ENCODE measurements at places on chromosomes 1 and 21.
A peak's percentile ranks its signal among the peaks of the same experiment; 100 is the strongest.

DNA sequence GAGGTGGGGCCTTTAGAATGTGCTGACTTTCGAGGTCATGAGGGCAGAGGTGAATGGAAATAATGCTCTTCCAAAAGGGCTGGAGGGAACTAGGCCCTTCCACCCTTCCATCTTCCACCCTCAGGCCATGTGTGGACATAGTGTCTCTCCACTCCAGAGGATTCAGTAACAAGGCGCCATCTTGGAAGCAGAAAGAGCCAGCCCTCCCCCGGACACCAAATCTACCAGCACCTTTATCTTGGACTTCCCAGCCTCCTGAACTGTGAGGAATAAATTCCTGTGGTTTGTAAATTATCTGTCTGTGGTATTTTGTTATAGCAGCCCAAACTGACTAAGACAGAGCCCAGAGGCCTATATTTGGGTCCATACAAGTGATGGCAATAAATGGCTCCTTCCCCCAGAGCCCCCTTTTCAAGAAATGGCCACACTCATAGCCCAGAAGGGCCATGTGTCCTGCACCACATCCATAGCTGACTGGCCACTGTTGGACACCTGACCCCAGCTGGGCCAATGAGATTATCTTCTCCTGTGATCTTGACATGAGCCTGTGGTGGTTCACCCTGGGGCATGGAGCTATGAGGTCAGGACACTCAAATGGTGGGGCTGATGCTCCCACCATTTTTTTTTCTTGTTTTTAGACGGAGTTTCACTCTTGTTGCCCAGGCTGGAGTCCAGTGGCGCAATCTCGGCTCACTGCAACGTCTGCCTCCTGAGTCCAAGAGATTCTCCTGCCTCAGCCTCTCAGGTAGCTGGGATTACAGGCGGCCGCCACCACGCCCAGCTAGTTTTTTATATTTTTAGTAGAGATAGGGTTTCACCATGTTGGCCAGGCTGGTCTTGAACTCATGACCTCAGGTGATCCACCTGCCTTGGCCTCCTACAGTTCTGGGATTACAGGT, 114.9 kb downstream of the RRAGC start:
- DNase-seq: no peak

GRCh38 chr1:46458190-46458589, 31.4 kb upstream of the DMBX1 start:
- DNase-seq: no peak

DNA sequence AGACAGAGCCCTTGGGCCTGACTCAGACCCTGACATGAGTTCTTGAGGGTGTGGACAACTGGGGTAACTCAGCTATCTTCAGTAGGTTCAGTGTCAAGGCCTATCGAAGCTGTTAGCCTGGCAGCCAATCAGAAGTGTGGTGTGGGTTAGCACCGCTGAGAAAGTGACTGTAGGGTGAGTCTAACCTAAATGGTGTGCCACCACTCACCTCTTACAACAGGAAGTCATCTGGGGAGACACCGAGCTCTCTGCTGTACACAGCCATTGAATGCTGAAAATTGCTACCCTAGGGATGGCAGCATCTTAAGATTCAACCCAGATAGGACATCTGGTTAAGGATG, 44.6 kb downstream of the RASSF5 start:
- DNase-seq: peak; percentile 43

DNA sequence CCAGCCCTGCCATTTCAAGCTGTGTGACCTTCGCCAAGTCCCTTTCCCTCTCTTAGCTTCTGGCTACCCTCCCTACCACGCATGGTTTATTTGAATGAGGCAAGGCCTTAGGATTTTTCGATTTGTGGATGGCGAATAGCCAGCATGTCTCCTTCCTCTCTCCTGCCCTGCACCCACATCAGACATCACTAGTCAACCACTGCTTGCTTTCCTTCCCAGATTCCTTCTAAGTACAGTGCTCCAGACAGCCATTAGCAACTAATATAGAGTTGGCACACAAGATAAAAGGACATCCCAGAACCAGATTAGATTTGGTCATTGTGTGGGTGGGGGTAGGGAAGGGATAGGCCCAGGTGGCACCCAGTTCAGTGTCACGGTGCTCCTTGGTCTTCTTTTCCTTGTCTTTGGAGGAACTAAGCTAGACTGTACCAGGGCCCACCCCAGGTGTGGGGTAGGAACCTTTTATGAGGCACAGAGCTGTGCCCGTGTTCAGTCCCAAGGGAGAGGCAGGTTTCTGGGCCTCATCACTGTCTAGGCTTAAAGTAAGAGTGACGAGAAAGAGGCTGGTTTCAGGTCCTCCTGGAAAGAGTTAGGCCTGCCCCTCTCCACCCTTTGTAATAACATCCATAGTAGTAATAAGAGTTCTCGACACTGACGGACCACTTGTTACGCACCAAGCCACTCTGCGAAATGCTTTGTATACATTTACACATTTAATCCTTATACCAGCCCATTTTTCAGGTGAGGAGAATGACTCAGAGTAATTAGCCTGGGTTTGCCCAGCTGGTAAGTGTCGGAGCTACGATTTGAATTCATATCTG, 8.6 kb downstream of the ALPL start:
- DNase-seq: no peak

DNA sequence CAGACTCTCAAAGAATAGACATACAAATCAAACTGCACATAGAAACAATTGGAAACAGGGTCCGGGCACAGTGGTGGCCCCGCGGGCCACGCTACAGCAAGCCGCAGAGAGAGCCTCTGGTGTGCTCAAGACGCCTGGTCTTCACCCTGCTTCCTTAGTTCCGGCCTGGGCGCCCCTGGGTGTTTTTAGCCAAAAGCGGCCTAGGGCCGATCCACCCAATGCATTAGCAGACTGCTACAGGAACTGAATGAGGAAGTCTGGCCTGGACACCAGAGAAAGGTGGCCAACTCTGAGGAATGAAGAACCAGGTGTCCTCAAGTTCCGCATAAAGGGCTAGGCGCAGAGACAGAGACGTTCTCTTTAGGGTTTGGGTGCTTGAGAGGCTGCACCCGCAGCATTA, 1.7 kb downstream of the PRRX1 start:
- no peak for DNase-seq

- no peak for DNase-seq
These were observed 7.2 kb downstream of the AGMAT start for GRCh38 chr1:15577691-15578090.

DNA sequence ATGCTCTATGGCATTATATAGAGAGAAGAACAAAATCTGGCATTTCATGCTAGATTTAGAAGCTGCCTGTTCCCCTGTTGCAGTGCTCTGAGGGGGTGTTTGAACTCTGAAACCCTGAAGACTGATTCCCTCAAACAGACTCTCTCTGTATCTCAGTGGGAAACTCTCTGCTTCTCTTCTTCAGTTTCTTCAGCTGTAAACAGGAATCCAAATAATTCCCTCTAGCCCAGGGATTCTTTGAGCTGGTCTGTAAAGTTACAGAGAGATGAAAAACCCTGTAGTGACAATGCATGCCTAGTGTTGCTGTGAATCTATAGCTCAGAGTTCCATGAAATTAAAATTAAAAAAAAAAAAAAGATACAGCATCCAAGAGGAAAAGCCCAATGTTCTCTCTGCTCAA, 17.0 kb upstream of the ROR1 start:
- DNase-seq: no peak

- DNase-seq: no peak
These were observed 75.1 kb downstream of the PGM1 start for GRCh38 chr1:63668298-63668697.

DNA sequence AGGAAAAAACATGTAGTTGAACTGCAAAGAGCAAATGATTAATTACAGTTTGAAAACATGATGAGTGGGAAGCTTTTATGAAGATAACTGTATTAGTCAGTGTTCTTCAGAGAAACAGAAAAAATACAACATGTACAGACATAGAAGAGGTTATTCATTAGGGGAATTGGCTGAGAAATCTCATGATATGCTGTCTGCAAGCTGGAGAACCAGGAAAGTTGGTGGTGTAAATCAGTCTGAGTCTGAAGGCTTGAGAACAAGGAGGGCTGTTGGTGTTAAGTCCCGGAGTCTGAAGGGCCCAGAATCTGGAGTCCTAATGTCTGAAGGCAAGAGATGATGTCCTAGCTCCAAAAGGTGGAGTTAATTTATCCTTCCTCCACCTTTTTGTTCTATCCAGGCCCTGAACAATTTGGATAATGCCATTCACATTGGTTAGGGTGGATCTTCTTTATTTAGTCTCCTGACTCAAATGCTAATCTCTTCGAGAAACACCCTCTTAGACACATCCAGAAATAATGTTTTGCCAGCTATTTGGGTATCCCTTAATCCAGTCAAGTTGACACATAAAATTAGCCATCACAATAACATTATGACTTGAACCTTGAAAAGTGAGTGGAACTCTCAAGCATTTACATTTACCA, 672.9 kb upstream of the PTBP2 start:
- no peak for DNase-seq

DNA sequence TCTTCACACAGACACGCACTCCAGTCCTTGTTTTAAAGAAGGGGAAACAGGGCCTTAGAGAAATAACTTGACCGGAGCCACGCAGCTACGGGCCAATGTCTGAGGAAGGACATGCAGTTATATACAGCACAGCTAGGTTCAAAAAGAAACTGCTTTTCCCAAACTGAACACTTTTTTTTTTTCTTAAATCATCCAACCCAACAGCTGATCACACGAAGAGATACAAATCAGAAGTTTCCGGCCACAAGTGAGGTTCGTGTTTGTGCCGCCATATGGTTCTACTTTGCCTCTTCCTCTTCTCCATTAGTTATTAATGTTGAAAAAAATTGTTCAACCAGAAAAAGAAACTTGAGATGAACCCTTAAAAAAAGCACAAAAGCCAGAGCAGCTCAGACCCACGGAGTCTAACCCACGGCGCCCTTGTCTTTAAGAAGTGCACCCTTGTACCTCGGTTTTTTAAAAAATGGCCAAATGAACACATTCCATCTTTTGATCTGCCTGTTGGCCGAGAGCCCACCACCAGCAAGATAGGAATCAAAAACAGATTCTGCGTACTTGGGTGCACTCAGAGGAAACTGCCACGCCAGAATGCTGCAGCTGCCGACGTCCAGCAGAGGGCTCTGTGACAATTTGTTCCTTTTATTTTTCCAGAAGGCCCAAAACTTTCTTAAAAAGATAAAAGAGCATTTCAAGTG, 78.9 kb downstream of the SLC66A1 start:
- peak; percentile 13 for DNase-seq

- no peak for DNase-seq
These were observed 5.8 kb downstream of the DENND4B start for GRCh38 chr1:153940756-153941155.

DNA sequence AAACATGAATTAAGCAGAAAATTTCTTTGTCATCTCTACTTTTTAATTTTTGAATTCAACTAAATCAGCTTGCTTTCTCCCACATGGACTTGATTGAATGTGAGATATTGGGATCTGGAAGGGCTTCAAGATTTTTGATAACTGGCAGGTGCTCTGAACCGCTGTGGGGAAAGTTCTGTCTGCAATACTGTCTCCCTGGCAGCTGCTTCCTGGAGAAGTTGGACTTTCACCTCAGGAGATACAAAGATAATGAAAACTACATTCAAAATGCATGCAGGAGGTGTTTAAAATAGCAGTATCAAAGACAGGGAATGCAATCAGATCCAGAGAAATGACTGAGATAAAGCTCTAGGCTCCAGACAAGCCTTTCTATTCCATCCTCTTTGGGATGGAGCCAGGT, 338.3 kb downstream of the NEGR1 start:
- DNase-seq: no peak

- DNase-seq: no peak
These were observed 105.8 kb downstream of the SLC16A1 start for GRCh38 chr1:112850034-112850757.

Data from stimulated activated CD8-positive, alpha-beta memory T cell treated with anti-CD3 and anti-CD28 coated beads, Interleukin-4, amount 100 ng/mL, for 1 hour (primary cell).